ENCODE measurements at places on chromosomes 4 and X.
A peak's percentile ranks its signal among the peaks of the same experiment; 100 is the strongest.

DNA sequence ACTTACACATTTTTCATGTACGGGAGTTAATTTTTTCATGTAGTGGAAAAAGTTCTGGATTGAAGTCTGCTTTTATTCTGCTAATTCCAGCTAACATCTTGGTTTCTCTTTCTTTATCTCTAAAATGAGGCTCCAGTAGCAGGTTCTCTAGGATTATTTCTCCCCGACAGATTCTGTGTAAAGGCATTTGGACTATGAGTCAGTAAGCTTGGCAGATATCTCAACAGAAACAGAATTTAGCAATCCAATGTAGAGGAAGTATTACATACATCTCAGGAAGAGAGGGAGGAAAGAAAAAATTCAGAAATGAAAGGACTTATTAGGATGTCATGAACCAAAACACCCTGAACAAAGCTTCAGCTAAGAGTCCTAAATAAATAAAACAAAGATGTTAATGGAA lies 1682.3 kb upstream of the TENM3 start:
- no peak for DNase-seq

DNA sequence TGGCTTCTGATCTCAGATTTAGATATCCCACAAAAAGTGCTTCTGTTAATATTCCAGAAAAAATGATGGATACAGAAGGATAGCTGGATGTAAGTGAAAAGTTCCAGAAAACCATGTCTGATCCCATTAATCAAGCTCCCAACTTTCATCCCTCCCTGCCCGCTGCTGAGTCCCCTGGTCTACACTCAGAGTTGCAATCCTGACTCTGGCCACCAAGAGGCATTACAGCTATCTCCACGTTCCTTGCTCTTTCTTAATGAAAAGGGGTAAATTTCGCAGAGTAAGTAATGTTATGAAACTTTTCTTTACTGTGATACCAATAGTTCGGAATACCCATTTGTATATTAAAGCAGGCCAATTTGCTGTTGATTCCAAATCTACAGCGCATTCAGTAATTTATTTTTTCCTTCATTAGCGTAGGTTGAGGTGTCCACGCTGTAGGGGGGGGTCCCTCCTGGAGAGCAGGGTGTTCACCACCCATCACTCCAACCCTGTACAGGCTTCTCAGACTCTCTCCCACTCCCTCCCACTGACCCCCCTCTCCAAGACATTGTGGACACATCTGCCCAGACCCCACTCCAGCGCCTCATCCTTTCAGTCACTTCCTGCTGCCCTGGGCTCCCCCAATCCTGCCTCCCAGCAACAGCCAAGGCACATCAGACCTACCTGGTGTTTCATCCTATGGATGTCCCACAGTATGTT lies 55.1 kb downstream of the RAB40A start:
- peak; percentile 20 for DNase-seq

DNA sequence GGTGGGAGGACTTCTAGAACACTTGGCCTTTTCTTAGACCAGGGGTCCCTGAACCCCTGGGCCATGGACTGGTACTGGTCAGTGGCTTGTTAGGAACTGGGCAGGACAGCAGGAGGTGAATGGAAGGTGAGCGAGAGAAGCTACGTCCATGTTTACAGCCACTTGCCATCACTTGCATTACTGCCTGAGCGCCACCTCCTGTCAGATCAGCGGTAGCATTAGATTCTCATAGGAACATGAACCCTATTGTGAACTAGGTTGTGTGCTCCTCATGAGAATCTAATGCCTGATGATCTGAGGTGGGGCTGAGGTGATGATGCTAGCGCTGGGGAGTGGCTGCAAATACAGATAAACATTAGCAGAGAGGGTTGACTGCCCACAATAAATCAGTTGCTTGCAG lies 100.9 kb upstream of the IGFBP7 start:
- DNase-seq = no peak

GRCh38 chr4:162406637-162407365 lies 243.0 kb upstream of the FSTL5 start:
- DNase-seq = no peak

- peak; percentile 88 for DNase-seq
Observed at GRCh38 chr4:54233277-54233696, 4.2 kb downstream of the PDGFRA start.

DNA sequence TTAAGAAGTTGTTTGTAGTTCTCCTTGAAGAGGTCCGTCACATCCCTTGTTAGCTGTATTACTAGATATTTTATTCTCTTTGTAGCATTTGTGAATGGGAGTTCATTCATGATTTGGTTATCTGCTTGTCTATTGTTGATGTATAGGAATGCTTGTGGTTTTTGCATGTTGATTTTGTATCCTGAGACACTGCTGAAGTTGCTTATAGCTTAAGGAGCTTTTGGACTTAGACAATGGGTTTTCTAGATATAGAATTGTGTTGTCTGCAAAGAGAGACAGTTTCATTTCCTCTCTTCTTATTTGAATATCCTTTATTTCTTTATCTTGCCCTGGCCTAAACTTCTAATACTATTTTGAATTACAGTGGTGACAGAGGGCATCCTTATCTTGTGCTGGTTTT lies 52.1 kb upstream of the GRID2 start:
- DNase-seq = no peak

DNA sequence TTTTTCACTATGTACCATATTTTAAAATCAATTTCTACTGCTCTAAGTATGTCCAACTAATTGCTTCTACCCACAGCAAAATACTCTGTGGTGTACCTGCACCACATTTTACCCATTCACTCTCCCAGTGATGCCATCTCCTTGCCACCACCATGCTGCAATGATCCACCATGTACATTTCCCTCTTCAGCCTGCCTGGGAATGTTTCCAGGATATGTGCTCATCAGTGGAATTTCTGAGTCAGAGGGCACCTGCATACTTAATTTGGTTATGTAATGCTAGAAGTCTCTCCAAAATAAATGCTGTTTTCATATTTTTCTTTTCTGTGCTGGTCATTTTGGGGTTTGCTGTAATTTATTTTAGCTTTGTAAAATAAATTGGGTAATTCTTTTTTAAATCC lies 33.2 kb upstream of the OCIAD2 start:
- DNase-seq = no peak

GRCh38 chr4:55087913-55088260 lies 37.5 kb downstream of the KDR start:
- no peak for DNase-seq

All from activated naive CD8-positive, alpha-beta T cell treated with anti-CD3 and anti-CD28 coated beads, Interleukin-2, amount 50 U/mL, for 24 hours (primary cell).